ENCODE measurements at places on chromosomes 5 and 9.

DNA sequence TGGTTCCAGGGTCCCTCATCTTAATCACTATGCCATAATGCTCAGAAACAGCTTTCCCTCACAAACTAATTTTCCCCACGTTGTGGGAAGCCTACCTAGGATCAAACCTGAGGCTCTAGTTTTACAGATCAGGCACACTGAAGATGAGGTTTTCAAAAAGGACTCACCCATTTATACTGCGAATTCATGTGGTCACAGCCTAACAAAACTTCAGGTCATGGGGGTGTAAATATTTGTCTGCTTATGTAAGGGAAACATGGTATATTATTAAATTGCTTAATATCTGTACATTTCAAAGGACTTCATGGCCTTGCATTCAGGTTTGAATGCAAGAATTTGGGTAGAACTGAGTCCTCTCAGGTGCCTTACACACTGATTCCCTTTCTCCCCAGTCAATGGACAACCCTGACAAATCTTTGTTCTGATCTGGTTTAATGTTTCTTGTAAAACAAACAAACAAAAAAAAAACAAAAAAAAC lies 12.1 kb downstream of the ZFAND5 start:
- no peak for DNase-seq

DNA sequence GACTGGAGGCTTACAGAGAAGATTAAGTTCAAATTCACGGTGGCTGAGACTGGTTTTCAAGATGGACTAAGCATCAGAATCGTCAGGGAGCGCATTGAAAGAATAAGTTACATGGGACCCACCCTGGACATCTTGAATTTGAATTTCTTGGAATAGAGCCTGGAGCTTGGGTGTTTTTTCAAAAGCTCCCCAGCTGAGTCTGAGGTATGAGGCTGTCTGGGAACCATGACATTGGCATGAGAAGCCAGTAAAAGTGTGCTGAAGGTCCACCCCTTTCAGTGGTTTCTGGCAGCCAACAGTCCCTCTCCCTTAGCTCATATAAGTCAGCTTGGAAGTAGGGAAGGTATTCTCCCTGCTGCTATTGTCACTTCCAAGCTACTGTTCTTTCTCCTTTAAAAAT lies 97.8 kb downstream of the MAST4 start:
- no peak for DNase-seq

GRCh38 chr9:127522727-127523126 lies 71.4 kb downstream of the LRSAM1 start:
- DNase-seq, result no peak

DNA sequence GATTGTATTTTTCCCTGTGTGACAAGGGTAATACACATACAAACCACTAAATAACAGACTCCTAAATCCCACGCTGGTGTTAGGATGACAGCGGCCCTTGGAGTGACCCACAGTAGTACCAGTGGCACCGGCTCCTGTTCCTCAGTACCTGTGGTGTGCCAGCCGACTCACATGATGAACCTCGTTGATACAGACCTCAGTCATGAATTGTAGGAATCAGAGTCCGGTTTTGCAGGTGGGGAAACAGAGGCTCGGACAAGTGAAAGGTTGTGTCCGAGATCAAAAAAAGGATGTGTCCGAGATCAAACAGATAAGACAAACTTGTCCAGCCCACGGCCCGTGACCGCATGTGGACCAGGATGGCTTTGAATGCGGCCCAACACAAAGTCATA lies 78.0 kb downstream of the AMBP start:
- DNase-seq, result no peak

DNA sequence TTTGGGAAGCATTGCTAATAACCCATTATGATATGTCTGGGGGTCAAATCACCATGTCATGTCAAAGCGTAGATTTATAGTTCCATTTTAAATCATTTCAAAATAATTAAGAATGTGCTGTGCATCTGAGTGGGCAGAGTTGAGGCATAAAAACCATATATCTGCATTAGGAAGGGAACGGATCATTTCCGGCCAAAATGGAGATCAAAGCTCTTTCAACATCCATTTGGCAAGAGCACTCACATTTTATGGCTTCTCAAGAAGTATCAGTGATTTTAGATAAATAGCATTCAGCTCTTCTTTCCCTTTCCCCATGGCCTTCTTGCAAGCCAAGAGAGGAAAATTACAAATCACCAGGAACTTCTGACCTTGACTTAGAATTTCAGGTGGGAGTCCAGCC lies 89.9 kb downstream of the HSPA4 start:
- DNase-seq, result no peak

GRCh38 chr9:95399261-95399660 lies 81.8 kb upstream of the FANCC start:
- DNase-seq, result no peak

DNA sequence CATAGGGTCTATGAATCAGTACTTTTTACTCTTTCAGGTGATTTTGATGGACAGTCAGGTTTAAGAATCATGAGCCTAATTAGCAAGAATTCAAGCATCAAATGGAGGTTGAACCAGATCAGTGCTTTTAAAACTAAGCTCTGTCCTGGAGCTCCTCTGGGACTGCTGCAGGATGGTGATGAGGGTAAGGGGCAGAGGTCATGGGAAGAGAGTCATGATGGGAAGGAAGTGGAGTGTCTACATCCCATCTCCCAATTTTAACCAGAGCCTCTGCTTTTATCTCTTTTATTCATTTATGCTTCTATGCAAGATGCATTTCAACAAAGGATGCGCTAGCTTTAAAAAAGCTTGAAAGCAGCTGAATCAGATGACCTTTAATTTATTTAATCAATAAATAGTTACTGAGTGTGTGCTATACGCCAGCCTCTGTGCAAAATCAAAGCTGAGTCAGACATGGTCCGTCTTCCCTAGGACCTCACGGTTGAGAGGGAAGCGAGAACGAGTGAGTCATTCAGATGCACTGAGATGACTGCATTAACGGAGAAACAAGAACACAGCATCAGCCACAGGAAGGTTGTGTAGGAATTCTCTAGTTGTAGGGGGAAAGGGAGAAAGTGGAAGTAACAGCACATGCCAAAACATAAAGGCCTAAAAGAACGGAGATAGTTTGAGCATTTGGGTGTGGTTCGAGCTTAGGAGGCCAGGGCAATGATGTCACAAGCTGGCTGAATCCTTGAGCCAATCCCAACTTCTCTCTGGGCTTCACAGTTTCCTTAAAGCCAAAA lies 441.6 kb upstream of the BRINP1 start:
- no peak for DNase-seq

- no peak for DNase-seq
Measured at GRCh38 chr5:37841203-37841602, 1.4 kb upstream of the GDNF start.

GRCh38 chr5:66072031-66072430 lies 72.1 kb upstream of the SREK1 start:
- DNase-seq, result no peak

Measured in SK-N-DZ (cell line).